ENCODE measurements at places on chromosomes 6 and 20.

DNA sequence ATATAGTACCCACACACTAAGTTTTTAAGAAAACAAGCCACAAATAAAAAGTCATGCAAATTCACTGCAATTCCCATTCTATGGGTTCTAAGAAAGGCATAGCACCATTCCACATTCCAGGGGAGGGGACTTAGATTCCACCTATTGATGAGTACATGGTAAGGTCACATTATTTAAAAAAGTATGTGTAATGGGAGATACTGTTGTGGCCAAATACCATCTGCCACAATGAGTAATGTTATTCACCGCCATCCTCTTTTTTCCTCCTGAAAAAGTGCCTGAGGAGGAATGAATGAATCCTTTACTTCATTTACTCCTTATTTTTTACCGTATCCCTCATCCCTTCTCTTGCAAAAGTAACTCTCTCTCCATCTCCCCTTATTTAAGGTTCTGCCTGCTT lies 27.0 kb upstream of the ADGRF1 start:
- H3K27ac ChIP-seq = no peak overlapping the region
- no peaks in the 10 kb centered on the region for H3K36me3 ChIP-seq
- H3K4me1 ChIP-seq = no peaks in the 10 kb centered on the region
- no peak overlapping the region for H3K4me3 ChIP-seq
- H3K27me3 ChIP-seq = no peaks in the 10 kb centered on the region

- no peak for DNase-seq
- no peaks in the 10 kb centered on the region for H3K4me1 ChIP-seq
- no peak overlapping the region for H3K4me3 ChIP-seq
Measured at GRCh38 chr6:127299522-127300240, 33.0 kb downstream of the RNF146 start.

DNA sequence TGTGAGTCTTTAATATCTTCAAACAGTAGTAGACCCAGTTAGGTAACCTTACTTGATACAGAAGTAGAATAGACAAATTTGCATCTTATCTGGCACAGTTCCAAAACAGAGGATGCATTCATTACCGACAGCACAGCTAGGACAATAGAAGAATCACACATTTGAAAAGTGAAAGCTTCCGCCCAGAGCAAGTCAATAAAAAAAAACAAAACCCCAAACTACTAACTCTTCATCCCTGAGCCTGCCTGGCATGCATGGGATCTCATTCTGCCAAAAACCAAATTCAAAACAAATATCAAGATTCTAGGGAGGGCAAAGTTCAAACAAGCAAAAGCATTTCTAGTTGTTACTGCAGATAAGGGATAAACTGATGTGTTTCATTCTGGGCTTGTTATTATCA lies 235.4 kb downstream of the BTBD9 start:
- DNase-seq = no peak
- no peak overlapping the region for H3K27ac ChIP-seq
- no peaks in the 10 kb centered on the region for H3K27me3 ChIP-seq
- no peaks in the 10 kb centered on the region for H3K4me1 ChIP-seq
- H3K4me3 ChIP-seq = no peak overlapping the region
- no peaks in the 10 kb centered on the region for H3K36me3 ChIP-seq

- H3K4me3 ChIP-seq = no peak overlapping the region
- H3K27ac ChIP-seq = no peak overlapping the region
- no peaks in the 10 kb centered on the region for H3K36me3 ChIP-seq
- no peaks in the 10 kb centered on the region for H3K27me3 ChIP-seq
- no peak for DNase-seq
Measured at GRCh38 chr6:71879016-71879415, 7.3 kb upstream of the RIMS1 start.

- H3K4me1 ChIP-seq = no peaks in the 10 kb centered on the region
- H3K27ac ChIP-seq = no peak overlapping the region
- H3K4me3 ChIP-seq = no peak overlapping the region
- no peak for DNase-seq
- H3K36me3 ChIP-seq = no peaks in the 10 kb centered on the region
Measured at GRCh38 chr6:115554060-115554459, 506.6 kb downstream of the FRK start.

DNA sequence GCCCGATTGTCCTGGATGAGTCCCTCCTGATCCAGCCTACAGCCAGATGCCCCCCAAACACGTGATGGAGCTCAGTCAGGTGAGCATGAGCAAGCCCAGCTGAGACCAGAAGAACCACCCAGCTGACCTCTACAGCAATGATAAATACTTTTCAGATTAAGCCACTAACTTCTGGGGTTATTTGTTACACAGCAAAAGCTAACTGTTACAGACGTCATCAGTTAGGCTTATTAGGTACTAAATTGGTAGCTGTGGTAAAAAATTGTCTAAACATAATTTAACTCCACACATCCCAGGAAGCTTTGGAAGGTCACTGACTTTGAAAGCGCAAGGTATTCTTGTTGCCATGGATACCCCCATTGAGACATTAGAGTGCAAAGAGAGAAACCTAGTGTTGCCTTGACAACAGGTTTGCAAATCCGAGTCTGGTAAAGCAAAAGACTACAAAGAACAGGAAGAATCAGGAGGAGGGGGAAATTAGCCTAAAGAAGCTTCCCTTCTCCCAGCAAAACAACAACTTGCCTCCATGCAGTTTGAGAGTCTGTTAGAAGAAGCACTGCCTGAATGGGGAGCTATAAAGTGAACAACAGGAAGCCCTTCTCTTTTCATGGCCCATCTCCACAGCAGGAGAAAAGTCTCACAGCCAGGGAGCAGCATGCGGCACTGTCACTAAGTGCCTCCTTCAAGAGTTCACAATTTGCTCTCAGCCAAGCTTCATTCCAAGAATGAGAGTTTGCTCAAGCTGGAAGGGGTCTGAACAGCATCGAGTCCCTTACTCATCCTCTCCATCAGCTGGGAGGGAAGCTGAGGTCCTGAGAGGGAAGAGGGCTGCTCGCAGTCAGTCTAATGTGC lies 41.7 kb upstream of the ZNF831 start:
- DNase-seq = no peak
- H3K4me1 ChIP-seq = peaks cover 68% of the 10 kb centered on the region
- H3K36me3 ChIP-seq = no peaks in the 10 kb centered on the region
- no peak overlapping the region for H3K4me3 ChIP-seq
- H3K27ac ChIP-seq = peak overlapping the region; percentile 79

DNA sequence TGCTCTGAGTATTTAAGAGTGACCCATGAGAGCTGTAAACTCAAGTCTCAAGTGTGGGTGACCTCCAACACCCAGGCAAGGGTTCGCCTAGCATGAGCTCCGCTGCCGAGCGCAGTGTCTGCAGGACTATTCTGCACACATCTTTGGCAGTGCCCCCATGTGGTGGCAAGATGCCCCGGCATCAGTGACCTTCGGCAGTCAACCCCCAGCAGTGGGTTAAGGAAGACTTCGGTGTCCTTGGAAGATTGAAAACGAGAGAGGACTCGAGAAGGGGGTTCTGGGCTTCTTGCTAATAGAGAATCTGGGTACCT lies 43.1 kb downstream of the RBM38 start:
- DNase-seq = no peak
- H3K27me3 ChIP-seq = no peaks in the 10 kb centered on the region
- H3K4me3 ChIP-seq = no peak overlapping the region

GRCh38 chr6:89688328-89688727 lies 49.8 kb upstream of the LYRM2 start:
- no peak overlapping the region for H3K4me3 ChIP-seq
- no peak for DNase-seq
- H3K4me1 ChIP-seq = no peaks in the 10 kb centered on the region

DNA sequence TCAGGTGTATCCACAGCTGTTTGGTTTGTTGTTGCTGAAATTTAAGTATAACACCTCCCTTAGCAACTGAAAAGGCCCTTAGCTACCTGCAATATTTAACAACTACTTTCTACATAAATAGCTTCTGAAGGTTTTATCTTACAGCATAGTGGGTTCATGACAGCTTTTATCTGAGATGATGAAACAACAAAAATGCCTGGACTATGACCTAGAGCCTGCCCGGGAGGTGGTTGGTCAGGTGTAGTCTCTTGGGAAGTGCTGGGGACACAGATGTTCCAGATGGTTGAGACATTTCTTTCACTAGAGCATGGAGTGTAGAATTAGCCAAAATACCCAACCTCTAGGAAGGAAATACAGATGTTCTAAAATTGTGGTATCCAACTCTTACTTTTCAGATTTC lies 705.4 kb downstream of the MAFB start:
- DNase-seq = no peak
- H3K4me1 ChIP-seq = no peaks in the 10 kb centered on the region
- H3K27ac ChIP-seq = no peak overlapping the region
- no peak overlapping the region for H3K4me3 ChIP-seq
- H3K36me3 ChIP-seq = no peaks in the 10 kb centered on the region

- no peak for DNase-seq
- H3K36me3 ChIP-seq = peaks cover 85% of the 10 kb centered on the region
- no peak overlapping the region for H3K4me3 ChIP-seq
- H3K27ac ChIP-seq = no peak overlapping the region
- H3K27me3 ChIP-seq = no peaks in the 10 kb centered on the region
Measured at GRCh38 chr6:89675949-89676748, 37.6 kb upstream of the LYRM2 start.

GRCh38 chr6:170433163-170434116 lies 119.7 kb downstream of the PSMB1 start:
- no peaks in the 10 kb centered on the region for H3K36me3 ChIP-seq
- H3K27ac ChIP-seq = no peak overlapping the region
- no peak overlapping the region for H3K4me3 ChIP-seq

DNA sequence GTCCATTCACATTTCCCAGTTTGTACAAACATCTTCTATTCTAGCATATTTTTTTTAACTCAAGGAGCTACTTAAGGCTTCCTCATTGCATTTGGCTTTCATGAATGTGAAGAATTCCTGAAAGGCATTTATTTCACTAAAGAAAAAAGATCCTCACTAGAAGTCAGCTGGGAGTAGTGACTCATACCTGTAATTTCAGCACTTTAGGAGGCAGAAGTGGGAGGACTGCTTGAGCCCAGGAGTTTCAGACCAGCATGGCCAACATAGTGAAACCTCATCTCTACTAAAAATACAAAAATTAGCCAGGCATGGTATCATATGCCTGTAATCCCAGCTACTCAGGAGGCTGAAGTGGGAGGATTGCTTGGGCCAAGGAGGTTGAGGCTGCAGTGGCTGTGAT lies 30.9 kb upstream of the XRN2 start:
- no peak overlapping the region for H3K4me3 ChIP-seq

DNA sequence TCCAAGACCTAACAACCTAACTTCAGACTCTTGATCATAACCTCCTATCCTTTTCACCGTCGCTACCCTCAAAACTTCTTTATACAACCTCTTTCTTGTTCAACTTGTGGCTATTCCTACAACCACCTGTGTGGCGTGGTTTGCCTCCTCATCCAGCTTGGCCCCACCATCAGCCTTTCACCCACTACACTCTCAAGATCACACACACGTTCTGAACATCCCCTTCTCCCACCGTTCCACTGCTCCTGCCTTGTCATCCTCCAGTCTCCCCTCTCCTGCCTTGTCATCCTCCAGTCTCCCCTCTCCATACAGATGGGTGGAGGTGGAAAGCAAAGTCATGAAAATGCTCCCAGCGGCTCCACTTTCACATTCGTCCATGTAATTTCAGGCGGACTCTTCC lies 14.0 kb downstream of the MAK start:
- no peak overlapping the region for H3K4me3 ChIP-seq
- H3K27me3 ChIP-seq = no peaks in the 10 kb centered on the region
- H3K36me3 ChIP-seq = no peaks in the 10 kb centered on the region
- DNase-seq = no peak
- H3K27ac ChIP-seq = no peak overlapping the region
- H3K4me1 ChIP-seq = no peaks in the 10 kb centered on the region

- DNase-seq = no peak
- no peaks in the 10 kb centered on the region for H3K4me1 ChIP-seq
- no peaks in the 10 kb centered on the region for H3K36me3 ChIP-seq
- H3K4me3 ChIP-seq = no peak overlapping the region
- H3K27me3 ChIP-seq = no peaks in the 10 kb centered on the region
Measured at GRCh38 chr6:53868626-53869025, 73.8 kb downstream of the LRRC1 start.

DNA sequence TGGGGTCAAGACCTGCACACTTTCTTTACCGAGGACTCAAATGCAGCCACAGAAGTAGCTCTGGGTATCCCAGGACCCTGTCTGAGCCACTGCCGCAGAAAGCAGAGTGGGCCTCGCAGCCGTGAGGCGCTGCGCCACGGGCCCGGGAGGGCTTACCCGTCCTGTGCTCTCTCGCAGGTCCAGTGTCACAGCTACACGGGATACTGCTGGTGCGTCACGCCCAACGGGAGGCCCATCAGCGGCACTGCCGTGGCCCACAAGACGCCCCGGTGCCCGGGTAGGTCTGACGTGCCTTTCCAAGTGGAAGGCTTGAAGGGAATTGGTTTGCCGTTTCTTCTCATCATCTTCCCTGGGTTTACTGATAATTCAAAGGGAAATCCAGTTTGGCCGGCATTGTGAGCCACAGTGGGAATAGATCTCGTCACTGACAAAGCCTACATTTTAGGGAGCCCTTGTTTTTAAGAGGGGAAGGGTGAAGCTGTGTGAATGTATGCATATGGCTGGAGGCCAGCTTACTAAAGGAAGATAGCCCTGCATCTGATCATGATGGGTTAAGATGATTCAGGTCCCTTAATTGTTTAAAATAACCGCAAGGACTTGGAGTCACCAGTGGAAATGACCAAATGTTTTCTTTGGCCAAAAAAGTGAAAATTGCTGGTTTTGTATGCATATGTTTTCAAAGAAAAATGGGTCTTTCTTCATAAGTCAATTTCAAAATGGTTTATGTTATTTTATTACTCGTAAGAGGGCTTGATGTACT lies 86.6 kb downstream of the SMOC2 start:
- no peaks in the 10 kb centered on the region for H3K27me3 ChIP-seq
- H3K4me1 ChIP-seq = no peaks in the 10 kb centered on the region
- H3K4me3 ChIP-seq = no peak overlapping the region

DNA sequence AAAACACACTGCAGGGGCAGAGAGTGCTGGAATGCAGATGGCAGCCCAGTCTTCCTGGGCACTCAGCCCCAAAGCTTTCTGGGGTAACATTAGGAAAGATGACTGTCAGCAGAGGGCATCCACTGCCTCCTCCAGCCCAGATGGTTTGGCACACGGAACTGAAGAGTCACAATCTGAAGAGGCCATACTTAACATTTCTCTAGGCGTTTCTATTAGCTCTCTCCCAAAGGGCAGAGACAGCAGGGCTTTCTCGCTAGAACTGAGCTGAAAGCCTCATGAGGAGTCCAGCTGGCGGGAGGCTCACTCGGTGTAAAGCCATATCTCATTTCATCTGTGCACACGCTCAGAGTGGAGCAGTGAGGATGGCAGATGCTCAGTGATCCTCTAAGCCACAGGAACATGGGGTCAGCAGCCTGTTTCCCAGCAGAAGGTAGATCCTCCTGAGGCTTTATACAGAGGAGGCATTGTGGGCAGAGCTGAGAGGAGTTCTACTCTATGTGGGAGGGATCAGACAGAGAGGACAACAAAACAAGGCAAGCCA lies 28.1 kb downstream of the ALDH8A1 start:
- no peaks in the 10 kb centered on the region for H3K4me1 ChIP-seq
- no peaks in the 10 kb centered on the region for H3K36me3 ChIP-seq
- no peaks in the 10 kb centered on the region for H3K27me3 ChIP-seq
- H3K27ac ChIP-seq = no peak overlapping the region
- H3K4me3 ChIP-seq = no peak overlapping the region
- DNase-seq = no peak

DNA sequence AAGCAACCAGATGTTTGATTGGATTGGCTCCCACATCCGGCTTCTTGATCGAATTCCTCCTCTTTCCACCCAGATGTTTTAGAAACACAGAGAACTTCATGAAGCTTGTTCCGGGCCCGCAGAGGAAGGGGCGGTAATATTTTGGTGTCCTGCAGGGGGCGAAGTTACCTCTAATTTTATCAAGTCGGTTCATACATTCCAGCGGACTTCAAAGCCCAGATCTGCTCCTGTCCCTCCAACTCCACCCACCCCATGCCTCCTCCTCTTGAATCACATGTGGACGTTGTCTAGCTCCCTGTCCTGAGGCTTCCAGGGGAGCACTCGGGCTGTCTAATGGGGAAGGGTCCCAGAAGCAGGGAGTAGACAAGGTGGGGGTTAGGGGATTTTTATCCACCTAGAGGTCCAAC lies 2.9 kb upstream of the BMP6 start:
- H3K4me3 ChIP-seq = no peak overlapping the region
- peaks cover 12% of the 10 kb centered on the region for H3K4me1 ChIP-seq
- peaks cover 19% of the 10 kb centered on the region for H3K27me3 ChIP-seq
